ENCODE measurements at places on chromosomes 4 and X.

DNA sequence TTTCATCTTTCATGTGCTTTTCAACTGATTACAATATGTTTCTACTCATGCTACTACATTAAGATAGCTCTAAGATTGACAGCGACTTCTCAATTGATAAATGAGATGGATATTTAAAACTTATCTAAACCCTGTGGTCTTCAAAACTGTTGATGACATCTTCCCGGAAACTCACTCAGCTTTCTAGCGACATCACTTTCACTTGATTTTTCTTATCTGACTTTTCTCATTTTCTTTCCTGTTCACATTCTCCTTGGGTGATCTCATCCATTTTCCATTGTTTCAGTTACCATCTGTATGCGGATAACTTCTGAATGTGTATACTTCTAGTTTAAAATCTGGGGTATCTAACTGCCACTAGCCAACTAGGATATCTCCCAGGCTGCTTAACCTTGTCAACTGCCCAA, 3.1 kb downstream of the POLR2B start:
- DNase-seq, result no peak

DNA sequence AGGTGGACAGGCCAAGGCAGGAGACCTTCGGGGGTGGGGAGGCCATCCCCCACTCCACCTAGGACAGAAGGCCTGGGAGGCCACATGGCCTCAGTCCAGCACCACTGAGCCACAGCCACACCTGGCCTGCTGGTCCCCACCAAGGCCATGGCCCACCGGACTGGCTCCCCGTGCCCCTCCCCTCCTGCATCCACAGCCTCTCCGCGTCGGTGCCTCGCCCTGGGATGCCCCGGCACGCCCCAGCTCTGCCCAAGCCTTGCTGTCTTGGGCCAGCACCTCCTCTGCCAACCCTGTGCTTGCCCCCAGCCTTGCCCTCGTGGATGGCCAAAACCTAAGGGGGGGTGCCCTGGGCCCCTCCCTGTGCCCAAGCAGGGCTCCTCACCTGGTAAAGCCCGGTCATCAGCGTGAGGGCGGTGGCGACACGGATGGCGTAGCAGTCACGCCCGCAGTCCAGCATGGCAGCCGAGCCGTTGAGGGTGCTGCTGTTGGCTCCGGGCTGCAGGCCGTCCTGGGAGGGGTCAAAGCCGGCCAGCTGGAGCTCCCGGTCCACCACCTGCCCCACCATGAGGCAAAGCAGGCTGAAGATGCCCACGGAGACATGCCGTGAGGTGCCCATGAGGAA, 2.3 kb downstream of the SLC26A1 start:
- no peak for DNase-seq

DNA sequence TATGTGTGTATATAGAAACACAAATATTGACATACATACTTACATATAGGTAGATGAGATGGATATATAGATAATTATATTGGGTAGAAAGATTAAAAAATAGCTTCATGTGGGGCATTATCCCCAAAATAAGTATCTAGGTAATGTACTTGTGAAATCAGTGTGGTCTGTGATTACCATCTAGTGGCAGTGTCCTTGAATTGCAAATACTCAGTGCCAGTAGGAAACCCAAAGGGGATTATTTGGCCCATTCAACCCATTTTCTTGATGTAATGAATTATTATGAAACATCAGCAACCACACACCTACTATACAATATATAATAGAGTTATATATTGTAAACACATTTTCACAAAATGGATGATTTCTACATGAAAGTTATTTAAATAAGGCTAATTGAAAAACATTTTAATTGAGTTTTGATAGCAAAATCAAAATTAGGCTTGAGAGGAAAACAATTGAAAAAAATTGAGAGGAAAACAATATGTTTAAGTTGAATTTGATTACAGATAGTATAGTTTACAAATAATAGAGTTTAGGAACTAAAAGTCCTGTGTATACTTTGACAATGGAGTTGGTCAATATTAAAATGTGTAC, 389.4 kb downstream of the GALNTL6 start:
- DNase-seq, result peak; percentile 30

- no peak for DNase-seq
These were observed 37.2 kb upstream of the FAM9B start for GRCh38 chrX:9071031-9071650.

DNA sequence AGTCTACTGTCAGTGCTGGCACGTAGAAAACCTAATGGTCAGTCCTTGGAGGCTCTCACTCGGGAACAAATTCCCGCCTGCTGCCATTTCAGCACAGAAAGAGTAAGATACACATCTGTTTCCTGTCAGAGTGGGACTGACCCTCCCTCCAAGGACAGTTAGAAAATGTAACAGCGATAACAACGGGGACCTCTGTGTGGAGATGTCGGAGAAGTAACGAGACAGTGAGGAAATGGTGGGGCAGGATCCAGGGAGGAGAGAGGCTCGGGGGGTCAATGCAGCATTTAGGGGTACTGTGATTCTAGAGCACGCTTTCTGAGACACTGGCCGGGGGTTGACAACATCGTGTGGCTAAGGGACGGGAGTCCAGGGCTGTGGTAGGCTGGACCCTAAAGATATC, 36.0 kb upstream of the SORCS2 start:
- no peak for DNase-seq

DNA sequence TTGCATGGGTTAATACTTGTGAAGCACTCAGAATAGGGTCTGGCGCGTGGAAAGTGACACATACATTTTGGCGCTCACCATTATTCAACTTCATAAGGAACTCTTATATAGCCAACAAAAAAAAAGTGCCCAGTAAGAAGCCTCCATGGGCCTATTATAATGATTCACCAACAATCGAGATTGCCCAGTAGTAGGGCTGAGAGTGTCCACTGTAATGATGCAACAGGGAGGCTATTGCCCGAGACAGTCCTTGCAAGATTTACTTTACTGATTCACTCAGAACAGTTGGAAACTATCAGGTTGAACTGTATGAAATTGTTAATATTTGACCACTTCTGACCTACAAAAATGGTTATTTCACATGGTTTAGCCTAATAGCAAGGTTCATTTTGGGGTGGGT, 86.0 kb downstream of the PJA1 start:
- DNase-seq, result no peak

- no peak for DNase-seq
These were observed 224.6 kb downstream of the SPRY1 start for GRCh38 chr4:123621072-123621705.

DNA sequence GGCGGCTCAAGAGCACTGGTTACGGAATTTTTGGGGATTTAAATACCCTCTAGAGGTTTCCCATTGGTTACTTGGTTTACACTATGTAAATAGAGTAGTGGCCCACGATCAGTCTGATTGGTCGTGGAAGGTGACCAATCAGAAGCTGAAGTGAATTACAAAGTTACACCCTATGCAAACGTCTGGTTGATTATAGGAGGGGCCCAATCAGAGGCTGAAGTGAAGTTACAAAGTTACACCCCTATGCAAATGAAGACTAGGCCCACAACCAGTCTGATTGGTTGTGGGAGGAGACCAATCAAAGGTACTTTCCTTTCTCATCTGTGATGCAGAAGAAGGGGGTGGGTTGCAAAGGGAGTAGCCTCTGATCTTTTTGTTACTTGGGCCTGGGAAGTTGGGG, 45.1 kb upstream of the HSD17B10 start:
- DNase-seq, result no peak

DNA sequence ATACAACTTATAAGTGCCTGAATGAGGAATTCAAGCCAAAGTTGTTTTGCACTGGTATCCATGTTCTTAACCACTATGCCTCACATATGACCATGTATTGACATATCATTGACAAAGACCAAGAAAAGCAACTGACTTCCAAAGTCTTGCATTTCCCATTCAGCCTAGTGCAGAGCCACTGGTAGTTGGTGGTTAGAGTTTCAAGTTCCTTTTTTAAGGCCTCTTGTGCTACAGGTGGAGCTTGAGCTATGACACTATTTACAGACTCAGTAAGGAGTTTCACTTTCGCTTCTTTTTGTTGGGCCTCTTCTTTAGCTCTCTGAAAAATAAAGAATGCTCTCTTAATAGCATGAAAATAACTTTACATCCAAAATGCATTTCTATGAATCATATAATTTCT, 763.0 kb downstream of the DMD start:
- no peak for DNase-seq
